Articular chondrocyte of knee joint (primary cell): ENCODE measurements at places on chromosomes 13 and 19. TPM values are rescaled to one million over a fixed set of nuclear protein-coding genes. Genes with fewer than 3 reads are reported as not detected.

OR7D2 gene
- not detected in 2 replicates for total RNA-seq

ZNF225 gene
- total RNA-seq, result 7.1 and 10.3 TPM in 2 replicates

CHMP2A gene
- 104 TPM in 2 replicates for total RNA-seq

SPACA4 gene
- total RNA-seq, result not detected in 2 replicates

DUXA gene
- total RNA-seq, result not detected in 2 replicates

VSTM2B gene
- total RNA-seq, result not detected in 2 replicates

ZNF28 gene
- total RNA-seq, result 14.8 and 18.6 TPM in 2 replicates

FCER2 gene
- not detected in 2 replicates for total RNA-seq

GPR4 gene
- total RNA-seq, result under 0.01 TPM in 1 of 2 replicates, not detected in the other

MEIOSIN gene
- not detected in 2 replicates for total RNA-seq

PLVAP gene
- not detected in 2 replicates for total RNA-seq

FFAR1 gene
- not detected in 2 replicates for total RNA-seq

CKM gene
- 0.11 TPM in 1 of 2 replicates, not detected in the other for total RNA-seq

TNNT1 gene
- total RNA-seq, result 1.9 and 7.8 TPM in 2 replicates

KCNJ14 gene
- total RNA-seq, result 0.65 TPM in 2 replicates

TEX29 gene
- total RNA-seq, result not detected in 2 replicates

PLK5 gene
- total RNA-seq, result not detected in 2 replicates

CRTC1 gene
- total RNA-seq, result 3.1 and 3.9 TPM in 2 replicates

EFNA2 gene
- total RNA-seq, result not detected in 2 replicates

PAF1 gene
- 30.4 and 38.5 TPM in 2 replicates for total RNA-seq

SYNE4 gene
- total RNA-seq, result 0.13 TPM in 1 of 2 replicates, not detected in the other

RDH8 gene
- not detected in 2 replicates for total RNA-seq

PRODH2 gene
- total RNA-seq, result not detected in 2 replicates
